Stimulated activated CD4-positive, alpha-beta T cell treated with anti-CD3 and anti-CD28 coated beads, Interleukin-2, amount 100 ng/mL, for 4 hours (primary cell): ENCODE measurements at places on chromosomes 5 and 9.

DNA sequence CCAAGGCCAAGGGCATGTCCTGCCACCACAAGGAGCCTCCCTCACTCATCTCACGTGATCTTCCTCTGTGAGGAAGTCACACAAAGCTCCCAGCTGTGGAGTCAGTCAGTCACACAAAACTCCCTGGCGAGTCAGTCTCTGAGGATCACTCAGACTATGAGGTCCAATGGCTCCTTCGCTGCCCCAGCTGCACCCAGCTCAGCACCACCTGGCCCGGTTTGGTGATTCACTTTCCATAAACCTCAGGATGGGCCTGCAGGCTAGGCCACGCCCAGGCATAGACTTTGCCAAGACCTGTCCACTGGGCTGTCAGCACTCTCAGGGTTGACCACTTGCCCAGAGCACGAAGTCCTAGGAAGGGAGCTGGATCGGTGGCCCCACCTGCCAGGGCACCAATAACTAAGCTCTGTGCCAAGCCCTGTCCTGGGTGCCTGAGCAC is 233.8 kb downstream of the HSPA4 start:
- DNase-seq, result no peak

DNA sequence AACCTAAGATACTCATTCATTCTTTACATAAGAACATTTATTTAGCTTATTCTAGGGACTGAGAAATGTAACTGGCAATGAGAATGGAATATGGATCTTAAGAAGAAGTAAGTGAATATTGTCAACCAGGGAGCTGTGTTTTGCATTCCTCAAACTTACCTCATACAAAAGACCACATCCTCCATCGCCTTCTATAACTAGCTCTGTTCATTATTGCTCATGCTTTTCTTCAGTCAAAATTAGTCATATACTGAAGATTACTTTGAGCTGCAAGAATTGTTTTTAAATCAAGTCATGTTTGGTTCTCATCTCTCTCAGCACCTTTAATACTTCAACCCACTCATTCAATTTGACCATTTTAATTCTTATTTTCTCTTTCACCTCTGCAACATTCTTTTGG is 140.3 kb upstream of the RASA1 start:
- DNase-seq, result no peak

- no peak for DNase-seq
These were observed 68.9 kb downstream of the IQGAP2 start for GRCh38 chr5:76471987-76472334.

DNA sequence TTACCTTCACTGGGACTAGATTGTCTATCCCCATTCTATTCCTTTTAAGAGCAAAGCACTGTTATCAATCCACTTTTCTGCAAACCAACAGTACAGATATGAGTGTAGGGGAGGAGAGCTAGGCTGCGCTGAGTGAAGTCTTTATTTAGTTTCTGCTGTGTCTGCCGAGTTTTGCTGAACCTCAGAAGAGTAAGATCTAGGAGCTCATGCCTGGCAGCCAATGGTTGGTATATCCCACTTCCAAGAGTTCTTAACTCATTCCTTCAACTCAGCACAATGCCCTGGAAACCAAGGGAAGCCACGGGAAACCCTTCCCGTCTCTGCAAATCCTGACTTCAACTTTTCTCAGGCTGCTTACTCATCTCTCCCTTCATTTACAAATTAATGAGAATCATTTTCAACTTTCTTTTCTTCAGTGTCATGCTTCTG is 58.0 kb upstream of the JAK2 start:
- DNase-seq, result no peak

GRCh38 chr5:122053181-122054109 is 24.6 kb downstream of the LOX start:
- no peak for DNase-seq

GRCh38 chr5:1916041-1917001 is 33.6 kb upstream of the IRX4 start:
- DNase-seq, result no peak

DNA sequence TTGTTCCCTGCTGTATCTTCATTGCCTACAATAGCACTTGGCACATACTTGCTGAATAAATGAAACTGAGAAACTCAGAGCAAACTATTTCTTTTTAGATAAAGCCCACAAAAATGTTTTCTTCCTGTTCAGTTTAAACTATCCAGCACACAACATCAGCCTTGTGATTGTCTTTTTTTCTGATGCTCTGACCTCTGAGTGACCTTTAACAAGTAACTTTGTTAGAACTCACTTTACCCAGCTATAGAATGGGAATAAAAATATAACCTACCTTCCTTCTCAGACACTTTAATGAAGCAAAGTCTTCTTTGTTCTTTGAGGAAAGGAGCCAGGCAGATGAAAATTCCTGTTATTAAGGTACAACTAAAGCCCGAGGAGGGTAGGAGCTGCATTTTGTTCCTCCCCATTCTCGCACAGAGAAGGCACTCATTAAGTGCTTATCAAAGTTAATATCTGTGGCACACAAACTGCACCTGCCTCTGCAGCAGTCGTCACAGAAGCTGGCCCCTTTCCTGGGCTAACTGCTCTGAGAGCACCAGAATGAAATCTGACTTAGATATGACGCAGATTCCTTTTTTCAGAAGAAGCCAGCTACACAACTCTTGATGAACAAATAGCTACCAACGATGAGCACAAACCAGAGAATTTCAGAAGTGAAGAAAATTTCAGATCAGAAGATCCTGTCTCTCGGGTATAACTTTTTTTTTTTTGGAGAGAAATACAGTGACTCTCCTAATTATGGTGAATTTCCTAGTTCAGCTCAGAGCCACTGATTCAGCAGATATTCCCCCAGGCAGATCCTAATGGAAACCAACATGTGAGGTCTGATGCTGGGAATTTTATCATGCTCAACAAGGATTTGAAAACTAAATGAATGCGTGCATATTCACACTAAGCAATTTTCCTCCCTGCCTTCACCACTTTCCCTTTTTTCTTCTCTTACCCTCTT is 31.0 kb upstream of the NR3C1 start:
- DNase-seq, result peak; percentile 34

GRCh38 chr5:16690243-16690852 is 73.6 kb upstream of the RETREG1 start:
- DNase-seq, result no peak

GRCh38 chr5:148972974-148973374 is 89.9 kb downstream of the SH3TC2 start:
- DNase-seq, result no peak

- DNase-seq, result no peak
These were observed 256.9 kb downstream of the PLK2 start for GRCh38 chr5:58202941-58203444.

GRCh38 chr9:114056527-114056926 is 21.6 kb downstream of the AMBP start:
- DNase-seq, result no peak

DNA sequence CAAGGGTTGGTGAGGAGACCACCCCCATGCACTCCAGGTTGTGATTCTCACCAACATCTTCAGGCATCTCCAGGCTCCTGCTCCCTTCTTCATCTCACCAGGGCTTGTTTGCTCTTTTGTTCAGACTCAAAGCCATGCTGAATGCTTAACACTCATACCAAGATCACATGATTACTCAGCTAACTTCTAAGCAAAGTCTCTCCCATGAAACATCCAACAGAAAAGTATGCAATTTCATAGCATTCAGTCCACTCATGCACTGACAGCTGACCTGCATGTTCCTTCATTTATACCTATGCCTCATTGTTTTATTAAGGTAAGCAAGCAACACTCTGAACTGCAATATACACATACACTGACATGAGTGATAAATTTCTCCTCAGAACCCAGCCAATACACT is 69.0 kb downstream of the SHC3 start:
- no peak for DNase-seq

DNA sequence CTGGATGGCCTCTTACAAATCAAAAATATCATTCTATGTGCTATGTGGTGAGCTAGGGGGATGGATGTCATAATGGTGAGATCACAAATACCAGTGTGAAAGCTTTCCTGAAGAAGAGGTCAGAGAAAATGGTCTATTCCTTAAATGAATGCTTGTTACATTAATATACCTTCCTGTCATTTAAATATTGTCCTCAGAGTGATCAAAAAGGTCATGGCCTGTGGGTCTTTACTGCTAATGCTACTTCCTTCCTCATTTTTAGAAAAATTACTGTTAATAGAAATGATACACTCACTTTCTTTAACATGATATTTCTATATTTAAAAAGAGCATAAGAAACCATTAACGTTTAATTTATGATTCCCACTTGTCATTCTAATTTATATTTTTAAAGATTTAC is 9.7 kb downstream of the OMD start:
- no peak for DNase-seq
